ENCODE measurements at places on chromosomes 11 and 22.

DNA sequence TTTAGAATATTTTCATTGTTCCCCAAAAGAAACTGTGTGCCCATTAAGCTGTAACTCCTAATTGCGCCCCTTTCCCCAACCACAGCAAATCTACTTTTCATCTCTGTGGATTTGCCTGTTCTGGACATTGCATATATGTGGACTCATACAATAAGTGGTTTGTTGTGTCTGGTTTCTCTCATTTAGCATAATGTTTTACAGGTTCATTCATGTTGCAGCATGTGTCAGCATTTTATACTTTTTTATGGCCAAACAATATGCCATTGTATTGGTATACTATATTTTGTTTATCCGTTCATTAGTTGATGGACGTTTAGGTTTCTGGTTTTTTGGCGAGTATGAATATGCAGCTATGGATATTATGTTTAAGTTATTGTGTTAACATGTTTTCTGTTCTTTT is 23.8 kb downstream of the NUCB2 start:
- DNase-seq = no peak

DNA sequence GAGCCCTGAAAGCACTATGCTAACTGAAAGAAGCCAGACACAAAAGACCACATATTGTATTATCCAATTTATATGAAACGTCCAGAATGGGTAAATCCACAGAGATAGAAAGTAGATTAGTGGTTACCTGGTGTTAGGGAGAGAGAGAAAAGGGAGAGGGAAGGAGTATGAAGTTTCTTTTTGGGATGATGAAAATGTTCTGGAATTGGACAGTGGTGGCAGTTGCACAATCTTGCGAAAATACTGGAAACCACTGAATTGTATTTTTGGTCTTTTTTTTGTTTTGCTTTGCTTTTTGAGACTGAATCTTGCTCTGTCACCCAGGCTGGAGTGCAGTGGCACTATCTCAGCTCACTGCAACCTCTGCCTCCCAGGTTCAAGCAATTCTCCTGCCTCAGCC is 63.5 kb downstream of the MRTFA start:
- DNase-seq = no peak

- no peak for DNase-seq
Observed at GRCh38 chr11:120261321-120261720, 21.4 kb downstream of the POU2F3 start.

GRCh38 chr11:3867209-3868091 is 12.0 kb downstream of the STIM1 start:
- peak; percentile 44 for DNase-seq

- no peak for DNase-seq
Observed at GRCh38 chr22:28802595-28803123, 2.3 kb upstream of the XBP1 start.

- DNase-seq = no peak
Observed at GRCh38 chr11:25859776-25860175, 472.2 kb upstream of the ANO3 start.

DNA sequence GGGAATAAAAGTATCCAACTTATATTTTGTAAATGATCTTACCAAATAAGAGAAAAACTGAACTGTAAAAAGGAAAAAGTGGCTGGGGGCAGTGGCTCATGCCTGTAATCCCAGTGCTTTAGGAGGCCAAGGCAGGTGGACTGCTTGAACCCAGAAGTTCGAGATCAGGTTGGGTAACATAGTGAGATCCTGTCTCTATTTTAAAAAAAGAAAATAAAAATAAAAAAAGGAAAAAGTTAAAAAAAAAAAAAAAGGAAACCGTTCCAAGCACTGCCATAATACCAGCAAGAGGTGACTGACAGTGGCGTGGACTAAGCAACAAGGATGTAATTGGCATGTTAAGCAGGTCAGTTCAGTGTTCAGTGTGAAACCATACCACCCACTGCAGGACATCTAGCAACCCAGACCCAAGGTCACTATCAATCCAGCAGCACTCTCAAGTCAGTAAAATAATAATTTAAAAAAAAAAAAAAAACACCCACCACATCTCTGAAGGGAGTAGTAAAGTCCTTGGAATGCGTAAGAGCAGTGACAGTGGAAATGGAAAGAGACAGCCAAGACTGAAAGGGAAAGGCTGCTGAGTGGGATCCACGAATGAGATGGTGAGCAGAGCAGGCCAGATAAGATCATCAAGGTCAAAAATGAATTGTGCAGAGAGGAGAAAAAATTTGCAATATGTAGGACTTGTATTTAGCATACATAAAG is 43.6 kb downstream of the MAPK1 start:
- no peak for DNase-seq

DNA sequence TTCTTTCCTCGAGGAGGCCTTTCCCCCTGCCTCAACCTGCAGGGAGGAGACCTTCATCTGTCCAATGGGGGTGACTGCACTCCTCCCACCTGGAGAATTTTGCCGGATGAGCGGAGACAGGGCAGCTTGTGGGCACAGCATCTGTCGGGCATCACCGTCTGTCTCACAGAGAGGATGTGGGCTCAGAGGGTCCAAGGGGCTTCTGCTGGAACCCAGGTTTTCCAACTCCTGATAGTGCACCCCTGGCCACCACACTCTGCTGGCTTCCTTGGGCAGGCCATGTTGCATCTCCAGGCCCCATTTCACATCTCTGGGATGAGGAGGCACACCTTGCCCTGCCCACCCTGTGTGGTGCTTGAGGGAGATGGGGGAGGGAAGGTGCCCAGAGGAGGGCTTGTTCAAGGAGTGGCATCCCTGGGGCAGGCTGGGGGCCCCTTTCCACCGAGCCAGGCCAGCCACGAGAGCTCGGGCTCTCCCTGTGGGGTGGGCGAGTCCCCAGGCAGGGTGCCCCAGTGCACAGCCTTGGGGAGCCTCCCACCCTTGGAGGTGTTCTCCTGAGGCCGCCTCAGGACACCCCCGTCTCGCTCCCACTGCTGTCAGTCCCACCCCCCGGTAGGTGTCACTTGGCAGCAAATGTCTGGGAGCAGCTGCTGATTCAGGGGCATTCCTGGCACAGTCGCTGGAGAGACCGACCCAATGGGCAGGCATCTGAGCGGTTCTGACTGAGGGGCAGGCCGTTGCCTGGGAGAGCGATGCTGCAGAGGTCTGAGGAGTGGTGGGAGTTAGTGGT is 84.2 kb downstream of the MORC2 start:
- DNase-seq = no peak

DNA sequence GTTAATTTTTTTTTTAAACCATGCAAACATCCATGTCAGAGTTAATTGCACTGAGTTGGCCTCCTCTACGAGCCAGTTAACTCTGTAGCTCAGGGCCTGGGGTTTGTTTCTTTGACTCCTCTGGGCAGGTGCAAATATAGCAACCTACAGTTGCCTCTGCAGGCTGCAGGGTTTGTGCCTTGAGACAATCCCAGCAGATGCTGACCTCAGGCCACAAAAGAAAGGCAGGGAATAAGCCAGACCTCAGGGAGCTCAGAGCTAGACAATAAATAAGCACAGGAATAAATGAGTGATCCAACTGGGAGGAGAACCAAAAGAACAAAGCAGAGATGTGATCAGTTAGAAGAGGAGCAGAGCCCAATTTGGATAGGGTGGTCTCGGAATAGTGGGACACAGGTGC is 390.8 kb downstream of the SHANK2 start:
- DNase-seq = no peak

- no peak for DNase-seq
Observed at GRCh38 chr22:30538280-30538679, 8.3 kb downstream of the SEC14L6 start.

DNA sequence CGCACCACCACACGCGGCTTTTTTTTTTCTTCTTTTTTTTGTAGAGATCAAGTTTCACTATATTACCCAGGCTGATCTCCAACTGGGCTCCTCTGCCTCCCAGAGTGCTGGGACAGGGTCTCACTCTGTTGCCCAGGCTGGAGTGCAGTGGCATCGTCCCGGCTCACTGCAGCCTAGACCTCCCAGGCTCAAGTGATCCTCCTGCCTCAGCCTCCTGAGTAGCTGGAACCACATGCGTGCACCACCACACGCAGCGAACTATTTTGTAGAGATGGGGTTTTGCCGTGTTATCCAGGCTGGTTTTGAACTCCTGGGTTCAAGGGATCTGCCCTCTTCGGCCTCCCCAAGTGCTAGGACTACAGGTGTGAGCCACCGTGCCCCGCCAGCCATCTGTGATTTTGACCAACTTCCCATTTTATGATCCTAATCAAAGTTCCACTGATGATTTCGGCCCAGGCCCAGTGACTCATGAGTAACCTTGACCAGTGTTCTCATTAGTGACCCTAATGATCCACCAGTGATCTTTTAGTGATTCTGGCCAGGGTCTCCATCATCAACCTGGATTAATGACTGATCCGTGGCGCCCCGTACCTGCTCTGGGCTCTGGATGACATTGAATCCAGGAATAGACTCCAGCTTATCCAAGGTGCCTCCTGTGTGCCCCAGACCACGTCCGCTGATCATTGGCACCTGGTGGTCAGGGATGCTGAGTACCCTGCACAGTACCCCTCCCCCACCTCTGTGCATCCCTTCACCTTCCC is 1.7 kb downstream of the TYMP start:
- peak; percentile 19 for DNase-seq
